Left lung (tissue), 14 donors: ENCODE measurements at places on chromosomes 1 and 21. TPM values are rescaled to one million over a fixed set of nuclear protein-coding genes. Genes with fewer than 3 reads are reported as not detected.

DNA sequence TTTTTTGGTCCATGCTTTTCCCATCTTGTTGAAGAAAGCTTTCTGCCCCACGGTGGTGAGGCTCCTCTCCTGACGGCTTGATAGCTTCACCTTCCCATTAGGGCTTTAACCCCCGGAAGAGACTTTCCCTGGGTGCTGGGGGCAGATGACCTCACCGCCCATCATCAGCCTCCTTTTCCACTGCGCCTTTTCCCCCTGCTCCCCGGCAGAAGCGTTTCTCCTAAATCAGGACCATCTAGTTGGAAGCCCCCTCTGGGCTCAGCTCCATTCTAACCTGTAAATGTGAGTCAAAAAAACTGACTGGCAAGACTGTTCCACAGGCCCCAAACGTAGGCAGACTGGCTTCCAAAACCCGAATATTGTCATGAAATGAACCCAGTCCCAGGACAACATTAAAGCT, 6.7 kb downstream of the POFUT2 start:
- DNase-seq: no peak

DNA sequence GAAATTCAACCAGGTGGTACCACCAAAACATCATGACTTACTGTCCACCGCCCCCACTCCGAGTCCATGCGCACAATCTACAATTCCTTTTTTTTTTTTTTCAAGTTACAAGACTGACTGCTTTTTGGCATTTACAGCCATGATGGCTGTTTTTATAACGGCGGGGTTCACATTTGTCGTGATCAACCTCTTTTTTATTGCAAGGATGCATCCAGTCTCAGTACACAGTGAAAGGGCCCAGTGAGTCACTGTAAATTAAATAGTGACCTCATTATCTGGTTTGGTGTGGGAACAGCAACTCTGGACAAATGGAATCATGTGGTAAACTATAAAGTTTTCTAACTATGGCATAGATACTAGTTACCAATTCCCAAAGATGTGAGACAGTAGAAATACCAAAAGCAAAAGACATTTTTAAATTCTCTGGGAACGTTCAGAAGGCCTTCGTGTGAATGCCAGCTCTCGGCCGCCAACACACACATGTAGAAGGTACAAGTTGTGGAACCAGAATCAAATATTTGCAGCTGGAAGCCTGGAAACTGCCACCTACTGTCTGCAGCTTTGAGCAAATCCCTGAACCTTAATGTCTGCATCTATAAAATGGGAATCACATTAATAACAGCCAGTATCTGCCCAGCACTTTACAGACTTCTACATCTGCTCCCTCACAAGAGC, 4.9 kb downstream of the GLIS1 start:
- no peak for DNase-seq

- DNase-seq: no peak
These were observed 255.9 kb upstream of the VAMP3 start for GRCh38 chr1:7515175-7515574.

The APOBEC4 gene
- 0.26 TPM for total RNA-seq

DNA sequence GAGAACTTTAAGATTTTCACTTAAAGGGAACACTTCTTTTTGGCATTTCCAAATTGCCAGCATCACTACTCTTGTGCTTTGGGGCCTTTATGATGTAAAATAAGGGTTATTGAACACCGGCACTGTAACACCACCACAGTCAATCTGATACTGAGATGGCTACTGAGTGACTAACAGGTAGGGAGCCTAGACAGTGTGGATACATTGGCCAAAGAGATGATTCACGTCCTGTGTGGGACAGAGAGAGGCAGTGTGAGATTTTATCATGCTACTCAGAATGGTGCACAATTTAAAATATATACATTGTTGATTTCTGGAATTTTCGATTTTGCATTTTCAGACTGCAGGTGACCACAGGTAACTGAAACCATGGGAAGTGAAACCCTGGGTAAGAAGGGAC, 261.6 kb downstream of the SPATA17 start:
- DNase-seq: no peak

DNA sequence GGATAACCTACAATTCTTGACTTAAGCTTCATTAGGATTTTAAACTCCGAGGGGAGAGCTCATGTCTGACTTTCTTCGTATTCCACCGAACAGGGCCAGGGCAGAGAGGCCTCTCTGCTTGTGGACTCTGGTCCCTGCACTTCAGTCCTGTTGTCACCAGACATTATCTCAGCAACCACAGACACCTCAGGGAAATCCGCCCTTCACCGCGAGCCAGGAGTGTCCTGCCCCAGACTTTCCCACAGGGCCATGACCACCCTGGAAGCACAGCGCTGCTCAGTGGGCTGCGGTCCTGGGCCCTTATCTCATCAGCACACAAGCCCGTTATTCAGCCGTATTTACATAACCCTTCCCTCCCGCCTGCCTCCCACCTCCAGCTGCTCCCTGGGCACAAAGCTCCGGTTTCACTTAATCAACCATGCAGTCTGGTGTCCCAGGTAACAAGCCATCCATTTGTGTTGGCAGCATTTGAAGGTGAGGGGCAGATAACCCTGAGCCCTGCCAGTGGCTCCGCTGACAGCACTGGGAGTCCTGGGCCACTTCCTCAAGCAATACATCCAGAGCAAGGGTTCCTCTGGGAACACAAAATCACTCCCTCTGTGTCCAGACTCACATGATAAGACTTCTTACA, 122.8 kb upstream of the RAB4A start:
- no peak for DNase-seq

- peak; percentile 46 for DNase-seq
These were observed 78.8 kb downstream of the SPSB1 start for GRCh38 chr1:9371391-9371935.

GRCh38 chr1:44237721-44238457, 24.6 kb downstream of the DMAP1 start:
- DNase-seq: no peak

- DNase-seq: no peak
These were observed 6.7 kb downstream of the MYCL start for GRCh38 chr1:39894884-39895495.
